ENCODE measurements at places on chromosomes 5 and 9. TPM values are rescaled to one million over a fixed set of nuclear protein-coding genes. Genes with fewer than 3 reads are reported as not detected.

CD14 gene
- polyA plus RNA-seq: 8.4 TPM

NSUN2 gene
- polyA plus RNA-seq: 49.8 TPM

RNF145 gene
- 105 TPM for polyA plus RNA-seq

DNA sequence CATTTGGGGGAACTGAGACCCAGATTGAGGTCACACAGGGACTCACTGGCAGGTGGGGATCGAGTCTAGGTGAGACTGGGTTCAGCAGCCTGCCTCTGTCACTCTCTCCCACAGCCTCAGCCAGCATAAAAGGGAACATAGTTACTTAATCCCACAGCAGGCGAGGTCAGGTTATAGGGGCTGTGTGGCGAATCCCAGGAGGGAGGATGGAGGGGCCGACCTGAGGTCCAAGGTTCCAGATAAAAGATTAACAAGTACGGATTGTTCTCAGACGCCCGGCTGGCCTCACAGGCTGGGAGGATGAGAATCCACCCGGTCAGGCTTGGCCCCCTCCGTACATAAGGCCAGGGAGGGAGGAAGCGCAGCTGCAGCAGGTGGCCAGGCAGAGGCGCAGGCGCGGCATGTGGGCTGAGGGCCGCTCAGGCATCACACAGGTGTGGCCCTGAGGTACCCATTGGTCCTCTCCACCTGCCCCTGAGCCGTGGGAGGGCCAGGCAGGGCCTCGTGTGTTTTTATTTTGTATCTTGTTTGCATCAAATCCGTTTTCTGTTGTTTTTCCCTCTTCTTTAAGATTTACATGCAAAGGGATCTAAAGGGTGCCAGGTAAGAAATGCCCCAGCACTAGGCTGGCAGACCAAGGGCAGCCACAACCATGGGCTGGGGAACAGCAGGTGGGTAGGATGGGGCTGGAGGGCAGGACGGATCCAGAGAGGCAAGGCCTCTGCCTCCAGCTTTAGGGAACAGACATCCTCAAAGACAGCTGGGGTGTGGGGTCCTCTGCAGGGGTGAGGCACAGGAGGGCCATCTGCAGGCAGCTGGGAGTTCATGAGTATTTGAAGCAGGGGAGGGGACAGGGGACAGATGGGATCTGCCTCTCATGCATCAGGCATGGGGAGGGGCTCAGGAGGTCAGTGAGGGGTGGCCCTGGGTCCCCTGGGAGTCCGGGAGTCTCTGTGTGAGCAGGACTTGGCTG, 3.6 kb downstream of the SUSD3 start:
- peak; percentile 32 for DNase-seq

DNA sequence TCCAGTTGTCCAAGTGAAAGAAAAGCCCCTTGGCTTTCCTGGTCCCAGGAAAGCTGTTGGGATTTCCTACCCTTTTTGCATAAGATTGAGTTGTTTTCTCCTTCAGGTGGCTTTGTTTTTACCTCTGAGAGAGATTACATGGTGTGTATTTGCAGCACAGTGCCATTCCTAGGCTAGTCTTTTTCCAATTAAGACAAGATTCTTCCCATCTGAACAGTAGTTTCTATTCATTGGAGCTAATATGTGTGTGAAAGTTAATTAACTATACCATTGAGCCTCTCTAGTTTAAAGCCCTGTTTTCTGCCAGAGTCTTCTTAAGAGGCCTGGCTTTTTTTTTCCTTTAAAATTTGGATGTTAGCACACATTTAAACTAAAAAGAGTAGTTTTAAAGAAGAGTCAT, 20.1 kb downstream of the MSANTD3 start:
- no peak for DNase-seq

GRCh38 chr9:14021871-14022525, 291.9 kb downstream of the NFIB start:
- DNase-seq: no peak

GRCh38 chr9:125361837-125362531, 100.4 kb downstream of the GAPVD1 start:
- no peak for DNase-seq

GRCh38 chr5:177601126-177601525, 1.2 kb downstream of the B4GALT7 start:
- no peak for DNase-seq

GRCh38 chr5:57662991-57663390, 180.4 kb upstream of the ACTBL2 start:
- no peak for DNase-seq

DNA sequence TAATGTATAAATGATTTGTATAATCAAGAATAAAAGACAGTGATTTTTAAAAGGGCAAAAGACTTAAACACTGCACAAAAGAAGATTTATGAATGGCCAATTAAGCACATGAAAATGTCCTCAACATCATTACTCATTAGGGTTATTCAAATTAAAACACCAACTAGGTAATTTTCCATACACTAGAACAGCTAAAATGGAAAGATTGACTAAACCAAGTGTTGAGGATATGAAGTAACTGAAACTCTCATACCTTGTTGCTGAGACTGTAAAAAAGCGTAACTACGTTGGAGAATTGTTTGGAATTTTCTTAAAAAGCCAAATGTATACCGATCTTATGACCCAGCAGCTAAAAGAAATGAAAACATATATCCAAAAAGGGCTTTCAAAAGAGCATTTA, 144.9 kb downstream of the SGCD start:
- DNase-seq: no peak

GRCh38 chr5:96725257-96725656, 63.1 kb downstream of the CAST start:
- DNase-seq: no peak

DNA sequence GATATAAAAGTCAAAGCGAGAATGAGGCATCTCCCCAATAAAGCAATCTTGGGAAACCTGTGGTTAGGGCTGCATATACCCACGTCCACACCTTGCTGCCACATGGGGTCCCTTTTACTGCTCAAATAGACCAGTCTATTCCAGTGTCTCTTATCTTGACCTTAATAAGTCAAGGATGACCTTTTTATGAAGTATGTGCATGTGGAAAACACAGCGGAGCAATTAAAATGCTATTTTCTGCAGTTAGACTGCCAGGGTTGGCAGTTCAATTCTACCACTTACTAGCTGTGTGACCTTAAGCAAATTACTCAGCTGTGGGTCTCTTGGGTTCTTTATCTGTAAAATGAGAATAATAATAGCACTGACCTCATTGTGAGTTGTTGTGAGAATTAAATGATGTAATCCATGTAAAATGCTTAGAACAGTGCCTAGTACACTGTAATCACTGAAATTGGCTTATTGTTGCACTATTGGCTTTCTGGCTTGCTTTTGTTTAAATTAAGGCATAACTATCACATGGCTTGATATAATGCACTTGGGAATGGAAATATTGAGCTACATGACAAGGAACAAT, 67.8 kb upstream of the HSPB3 start:
- no peak for DNase-seq

DNA sequence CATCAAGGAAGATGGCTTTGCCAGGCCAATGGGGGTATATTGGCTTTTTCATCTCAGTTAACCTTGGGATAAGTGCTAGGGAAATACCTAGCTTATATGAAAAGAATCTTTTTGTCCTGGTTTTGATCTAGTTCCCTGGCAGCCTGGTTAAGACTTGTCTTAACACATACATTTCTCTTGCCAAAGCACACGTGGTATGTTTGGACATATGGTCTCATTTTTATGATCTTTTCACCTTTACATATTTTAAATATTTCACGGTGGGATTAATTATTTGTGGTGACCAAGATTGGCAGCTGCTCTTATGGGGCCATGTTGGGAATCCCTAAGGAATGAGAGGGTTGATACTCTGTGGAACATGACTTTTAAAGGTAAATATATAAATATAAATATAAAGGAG, 312.5 kb downstream of the NPR3 start:
- no peak for DNase-seq

- DNase-seq: peak; percentile 49
Observed at GRCh38 chr5:147691130-147691529, 91.4 kb downstream of the JAKMIP2 start.

DNA sequence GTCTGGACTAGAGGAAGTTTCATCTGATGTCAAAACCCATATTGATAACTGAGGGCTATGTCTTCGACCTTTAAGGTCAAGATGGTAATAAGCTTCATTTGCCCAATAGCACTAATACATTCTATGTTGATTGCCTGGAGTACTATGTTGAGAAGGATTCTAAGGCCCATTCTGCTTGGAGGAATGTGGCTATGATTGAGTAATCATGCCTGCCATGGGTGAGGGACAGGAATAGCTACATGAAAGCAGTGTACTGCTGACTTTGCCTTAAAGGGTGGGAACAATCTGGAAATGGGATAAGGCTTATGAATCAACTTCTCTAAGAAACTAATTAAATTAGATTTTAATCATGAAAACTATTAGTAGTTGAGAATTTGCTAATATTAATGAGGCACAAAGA, 13.6 kb downstream of the NNT start:
- no peak for DNase-seq

DNA sequence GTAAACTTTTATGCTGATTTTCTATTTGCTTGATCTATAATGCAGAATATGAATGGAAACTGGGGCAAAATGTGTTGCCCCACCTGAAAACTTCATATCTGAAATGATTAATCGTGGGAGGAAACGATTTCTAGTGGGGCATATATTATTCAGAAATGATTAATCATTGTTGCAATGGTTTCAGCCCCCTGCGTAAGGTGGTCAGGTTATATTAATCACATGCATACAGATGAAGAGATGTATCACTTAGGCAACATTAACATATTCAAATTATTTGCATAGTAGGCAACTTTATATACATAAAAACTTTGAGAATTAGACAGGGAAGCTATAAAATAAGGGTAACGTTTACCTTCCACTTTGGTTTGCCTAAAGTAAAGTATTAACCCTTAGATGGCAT, 49.8 kb downstream of the LSM11 start:
- no peak for DNase-seq

- no peak for DNase-seq
Observed at GRCh38 chr9:130938184-130938651, 829 bp downstream of the FIBCD1 start.
